Breast epithelium (tissue), 4 donors: ENCODE measurements at places on chromosomes 5 and 9. TPM values are rescaled to one million over a fixed set of nuclear protein-coding genes. Genes with fewer than 3 reads are reported as not detected.

The CD14 gene
- total RNA-seq: 119 TPM

GRCh38 chr9:82354279-82354659 lies 365.7 kb downstream of the SPATA31D1 start:
- DNase-seq: no peak

The GRM6 gene
- total RNA-seq: not detected

The SYK gene
- total RNA-seq: 11.8 TPM

DNA sequence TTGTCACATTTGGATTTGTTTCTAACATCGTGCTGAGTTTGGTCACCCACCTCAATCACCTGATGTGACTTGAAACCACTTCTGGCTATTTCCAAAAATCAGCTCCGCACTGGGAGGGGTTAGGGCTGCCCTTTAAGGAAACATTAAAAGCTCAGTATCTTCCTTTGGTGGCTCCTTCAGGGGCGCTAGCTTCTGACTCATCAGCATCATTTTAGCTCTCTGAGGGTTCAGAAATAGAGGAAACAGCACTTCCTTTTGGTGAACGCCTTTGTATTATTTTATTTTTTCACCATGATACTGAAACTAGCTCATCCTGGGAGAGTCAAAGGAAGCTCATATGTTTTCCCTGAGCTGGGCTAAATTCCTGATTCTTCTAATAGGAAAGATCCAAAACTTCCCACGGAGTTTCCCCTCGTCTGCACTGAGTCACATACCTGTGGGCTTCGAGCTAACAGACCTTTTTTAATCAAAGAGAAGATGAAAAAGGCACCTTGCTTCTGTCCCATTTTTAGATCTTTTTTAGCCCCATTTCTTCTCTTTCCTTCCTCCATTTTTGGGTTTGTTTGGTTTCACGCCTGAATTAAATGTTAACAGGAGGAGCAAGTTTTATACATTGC lies 48.2 kb downstream of the ROPN1L start:
- no peak for DNase-seq

The IL13 gene
- total RNA-seq: 0.33 TPM

- no peak for DNase-seq
These were observed 73.5 kb downstream of the SLF1 start for GRCh38 chr5:94691949-94692348.

DNA sequence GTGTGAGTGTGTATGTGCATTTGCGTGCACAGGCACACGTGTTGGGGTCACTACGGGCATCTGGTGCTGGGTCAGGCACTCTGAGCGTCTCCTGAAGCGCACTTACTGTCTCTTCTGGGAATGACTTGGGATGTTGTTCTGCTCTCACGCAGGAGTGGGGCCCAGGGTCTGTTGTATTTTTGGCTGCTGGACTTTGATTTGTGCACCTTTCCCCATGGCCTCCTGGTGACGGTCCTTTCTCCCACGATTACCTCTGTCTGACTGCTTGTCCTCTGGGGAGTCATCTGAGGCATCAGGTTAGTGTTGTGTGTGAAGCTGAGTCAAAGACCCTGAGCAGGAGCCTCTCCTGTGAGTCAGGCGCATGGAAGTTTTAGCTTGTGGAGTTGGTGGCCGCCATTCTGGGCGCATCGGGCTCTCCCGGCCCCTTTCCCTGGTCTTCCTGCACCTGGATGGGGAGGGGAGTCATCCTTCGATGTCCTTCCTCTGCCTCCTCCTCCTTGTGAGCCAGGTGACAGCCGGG lies 62.1 kb downstream of the RXRA start:
- DNase-seq: no peak

DNA sequence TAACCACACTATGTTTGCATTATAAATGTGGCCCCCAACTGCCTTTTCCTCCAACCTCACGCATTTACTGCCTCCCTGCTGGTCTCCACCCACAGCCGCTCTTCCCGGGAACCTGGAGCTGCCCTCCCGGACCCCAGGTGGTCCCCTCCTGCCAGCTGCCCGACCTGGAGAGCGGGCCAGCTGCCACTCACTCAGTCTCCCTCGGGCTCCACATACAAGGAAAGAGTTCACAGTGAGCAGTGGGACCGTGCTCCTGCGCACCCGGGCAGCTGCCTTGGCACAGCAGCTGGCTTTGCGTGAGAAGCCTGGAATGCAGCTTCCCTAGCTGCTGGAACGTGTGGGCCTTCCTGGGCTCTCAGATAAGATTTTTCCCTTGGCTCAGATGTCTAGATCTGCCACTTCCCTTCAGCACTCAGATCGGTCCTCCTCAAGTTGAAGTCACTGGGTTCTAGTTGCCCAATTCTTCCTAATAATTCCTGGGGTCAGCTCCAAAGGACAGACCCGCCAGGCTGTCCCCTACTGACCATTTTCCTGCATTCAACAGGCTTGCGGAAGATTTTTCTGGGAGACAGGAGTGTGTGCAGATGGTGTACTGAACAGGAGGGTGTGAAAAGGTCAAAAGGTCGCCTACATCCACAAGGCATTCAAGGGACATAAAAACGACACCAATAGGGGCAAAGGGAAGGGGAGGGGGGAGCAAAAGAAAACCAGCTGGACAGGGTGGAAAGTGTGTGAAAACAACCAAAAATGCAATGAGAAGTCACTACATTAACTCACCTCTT lies 69.1 kb downstream of the MYO10 start:
- DNase-seq: no peak

- DNase-seq: no peak
These were observed 253.8 kb downstream of the ENC1 start for GRCh38 chr5:74386571-74387334.

The NUDT12 gene
- 11.8 TPM for total RNA-seq
